ENCODE measurements at places on chromosomes 2 and 18. TPM values are rescaled to one million over a fixed set of nuclear protein-coding genes. Genes with fewer than 3 reads are reported as not detected.

The SLC14A1 gene
- 12.9 TPM for total RNA-seq

The CHRND gene
- total RNA-seq = not detected

The C2orf78 gene
- not detected for total RNA-seq

The POTEI gene
- not detected for total RNA-seq

The RSAD2 gene
- 6.6 TPM for total RNA-seq

The DBI gene
- total RNA-seq = 29.3 TPM

The OR6B3 gene
- total RNA-seq = not detected

The PLB1 gene
- 1.1 TPM for total RNA-seq

The UPP2 gene
- total RNA-seq = not detected

The ZNF396 gene
- 5.8 TPM for total RNA-seq

The L3MBTL4 gene
- total RNA-seq = 0.27 TPM

The ZBTB7C gene
- not detected for total RNA-seq

- DNase-seq = no peak
Observed at GRCh38 chr2:228875152-228875900, 395.8 kb downstream of the PID1 start.

- DNase-seq = no peak
Observed at GRCh38 chr2:12017499-12018157, 271.2 kb downstream of the LPIN1 start.

GRCh38 chr2:43210467-43211303 is 15.7 kb downstream of the ZFP36L2 start:
- DNase-seq = no peak

DNA sequence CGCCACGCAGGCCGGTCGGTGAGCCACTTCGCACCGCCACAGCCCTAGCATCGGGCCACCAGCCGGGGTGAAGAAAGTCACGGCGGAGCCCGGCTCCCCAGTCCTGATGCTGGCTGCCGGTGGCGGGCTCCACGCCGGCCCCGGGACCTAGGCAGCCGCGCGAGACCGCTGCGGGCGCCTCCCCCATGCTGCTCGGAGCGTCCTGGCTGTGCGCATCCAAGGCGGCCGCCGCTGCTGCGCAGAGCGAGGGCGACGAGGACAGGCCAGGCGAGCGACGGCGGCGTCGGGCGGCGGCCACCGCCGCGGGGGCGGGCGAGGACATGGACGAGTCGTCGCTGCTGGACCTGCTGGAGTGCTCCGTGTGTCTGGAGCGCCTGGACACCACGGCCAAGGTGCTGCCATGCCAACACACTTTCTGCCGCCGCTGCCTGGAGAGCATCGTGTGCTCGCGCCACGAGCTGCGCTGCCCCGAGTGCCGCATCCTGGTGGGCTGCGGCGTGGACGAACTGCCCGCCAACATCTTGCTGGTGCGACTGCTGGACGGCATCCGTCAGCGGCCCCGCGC is 433 bp downstream of the SH3RF3 start:
- peak; percentile 51 for DNase-seq

- no peak for DNase-seq
Observed at GRCh38 chr2:239249048-239249447, 151.8 kb downstream of the HDAC4 start.

GRCh38 chr2:176280867-176281658 is 11.8 kb downstream of the MTX2 start:
- DNase-seq = no peak

DNA sequence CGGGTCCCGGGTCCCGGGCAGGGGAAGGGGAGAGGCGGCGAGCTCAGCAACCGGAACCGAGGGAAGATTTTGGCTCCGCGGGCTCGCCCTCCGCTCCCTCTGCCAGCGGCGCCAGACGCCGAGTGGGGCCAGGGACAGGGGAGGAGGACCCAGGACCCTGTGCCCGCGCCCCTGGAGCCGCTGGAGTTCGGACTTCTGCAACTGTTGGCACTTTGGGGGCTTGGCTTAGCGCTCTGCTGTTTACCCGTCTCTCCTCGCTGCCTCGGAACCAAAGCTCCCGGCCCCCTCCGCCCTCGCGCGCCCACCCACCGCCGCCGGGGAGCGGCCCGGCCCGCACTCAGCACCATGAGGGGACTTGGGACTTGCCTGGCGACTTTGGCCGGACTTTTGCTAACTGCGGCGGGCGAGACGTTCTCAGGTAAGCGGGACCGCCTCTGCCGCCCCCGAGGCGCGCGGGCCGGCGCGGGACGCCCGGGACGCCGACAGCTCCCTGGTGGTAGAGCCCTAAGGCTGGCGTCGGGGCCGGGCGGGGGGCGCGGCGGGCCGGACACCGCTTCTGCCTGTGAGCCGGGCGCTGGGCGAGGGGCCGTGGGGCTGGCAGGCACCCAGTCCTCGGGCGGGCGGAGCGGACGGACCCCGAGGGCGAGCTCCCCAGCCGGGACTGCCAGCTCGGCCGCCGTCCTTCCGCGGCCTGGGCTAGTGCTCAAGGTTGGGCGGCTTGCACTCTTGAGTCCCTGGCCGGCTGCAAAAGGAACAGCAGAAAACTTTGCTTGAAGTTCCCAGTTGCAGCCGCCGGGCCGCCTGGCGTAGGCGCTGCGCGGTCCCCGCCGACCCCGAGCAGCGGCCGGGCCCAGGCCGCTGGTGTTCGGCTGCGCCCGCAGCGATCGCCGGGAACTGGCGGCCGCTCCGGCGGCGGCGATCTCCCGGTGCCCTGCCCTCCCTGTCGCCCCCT is 634 bp downstream of the PTPRM start:
- DNase-seq = no peak

DNA sequence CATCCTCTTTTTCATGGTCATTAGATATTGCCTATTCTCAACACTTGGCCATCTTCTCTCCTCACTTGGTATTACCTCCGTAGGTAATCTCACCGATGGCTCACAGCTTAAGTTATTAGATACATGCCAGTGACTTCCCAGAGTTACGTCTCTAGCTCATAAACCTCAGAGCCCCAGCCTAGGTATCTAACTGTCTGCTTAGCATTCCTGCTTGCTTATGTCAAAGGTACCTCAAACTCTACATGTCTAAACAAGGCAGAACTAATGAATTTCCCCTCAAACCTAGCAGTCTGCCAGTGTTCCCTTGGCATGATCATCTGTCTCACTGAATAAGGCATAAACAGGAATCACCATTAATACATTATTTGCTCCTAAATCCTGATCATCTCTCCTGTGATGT is 27.7 kb upstream of the ZNF638 start:
- no peak for DNase-seq

DNA sequence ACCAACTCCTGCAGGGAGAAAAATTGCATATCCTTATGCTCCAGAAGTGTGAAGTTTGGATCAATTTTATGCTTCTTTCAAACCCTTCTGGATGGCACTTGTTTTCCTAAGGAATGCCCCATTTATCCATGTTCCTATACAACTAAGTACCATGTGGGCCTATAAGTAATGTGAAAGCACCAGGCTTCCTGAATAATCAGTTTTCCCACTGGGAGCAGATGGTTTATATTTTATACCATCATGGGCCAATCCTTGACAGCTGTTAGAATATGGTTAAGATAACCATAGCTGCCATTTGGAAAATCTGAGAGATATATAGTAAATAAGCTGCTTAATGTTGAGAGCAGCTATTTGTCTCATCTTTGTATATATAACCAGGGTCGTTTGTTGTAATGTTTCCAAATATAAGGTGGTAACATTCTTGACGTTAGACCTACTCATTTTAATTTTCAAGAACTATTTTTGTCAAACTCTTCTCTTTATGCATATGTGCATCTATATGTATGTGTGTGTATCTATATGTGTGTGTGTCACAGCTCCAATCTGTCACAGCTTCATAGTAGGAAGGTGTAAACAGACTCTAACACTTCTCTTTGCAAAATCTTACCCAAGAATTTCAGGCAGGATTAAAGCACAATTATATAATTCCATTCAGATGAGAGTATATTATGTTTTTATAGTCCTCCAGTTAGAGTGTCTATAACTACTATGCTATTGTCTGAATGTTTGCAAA is 458.7 kb upstream of the GCFC2 start:
- no peak for DNase-seq

GRCh38 chr2:167843217-167843616 is 404.2 kb downstream of the STK39 start:
- DNase-seq = no peak

GRCh38 chr2:28975671-28976070 is 5.4 kb upstream of the TOGARAM2 start:
- no peak for DNase-seq

DNA sequence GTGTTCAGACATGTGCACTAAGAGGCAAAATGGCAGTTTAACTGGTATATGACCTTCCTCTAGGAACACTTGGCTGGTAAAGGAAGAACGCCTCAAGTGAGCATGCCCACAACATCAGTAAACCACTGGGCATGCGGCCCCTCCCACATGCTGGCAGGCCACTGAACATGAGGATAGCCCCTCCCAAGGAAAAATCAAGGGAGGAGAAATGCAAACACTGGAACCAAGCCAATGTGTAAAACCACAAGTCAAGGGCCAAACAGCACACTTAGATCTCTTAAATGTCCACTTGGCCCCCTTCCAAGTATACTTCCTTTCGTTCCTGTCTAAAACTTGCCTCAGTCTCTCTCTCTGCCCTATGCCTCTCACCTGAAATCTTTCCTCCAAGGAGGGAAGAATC is 980.8 kb downstream of the TSN start:
- DNase-seq = no peak

- no peak for DNase-seq
Observed at GRCh38 chr2:162826921-162827320, 11.6 kb downstream of the KCNH7 start.

GRCh38 chr18:45012286-45012685 is 331.6 kb downstream of the SETBP1 start:
- no peak for DNase-seq

DNA sequence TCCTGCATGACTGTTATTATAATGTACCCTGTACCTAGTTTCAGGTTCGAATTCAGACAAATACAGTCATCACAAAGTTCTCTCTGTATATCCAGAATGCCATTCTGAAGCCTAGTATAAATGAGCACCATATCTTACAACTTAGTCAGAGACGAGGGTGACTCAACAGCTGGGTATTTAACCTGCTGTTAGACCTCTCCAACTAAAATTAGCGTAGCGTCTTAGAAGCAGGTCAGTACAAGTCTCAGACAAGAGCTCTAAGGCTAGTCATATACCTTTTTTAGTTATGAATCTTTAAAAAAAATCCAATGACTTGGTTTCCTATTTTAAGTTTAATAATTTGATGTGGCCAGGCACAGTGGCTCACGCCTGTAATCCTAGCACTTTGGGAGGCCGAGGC is 74.1 kb downstream of the CABYR start:
- no peak for DNase-seq

DNA sequence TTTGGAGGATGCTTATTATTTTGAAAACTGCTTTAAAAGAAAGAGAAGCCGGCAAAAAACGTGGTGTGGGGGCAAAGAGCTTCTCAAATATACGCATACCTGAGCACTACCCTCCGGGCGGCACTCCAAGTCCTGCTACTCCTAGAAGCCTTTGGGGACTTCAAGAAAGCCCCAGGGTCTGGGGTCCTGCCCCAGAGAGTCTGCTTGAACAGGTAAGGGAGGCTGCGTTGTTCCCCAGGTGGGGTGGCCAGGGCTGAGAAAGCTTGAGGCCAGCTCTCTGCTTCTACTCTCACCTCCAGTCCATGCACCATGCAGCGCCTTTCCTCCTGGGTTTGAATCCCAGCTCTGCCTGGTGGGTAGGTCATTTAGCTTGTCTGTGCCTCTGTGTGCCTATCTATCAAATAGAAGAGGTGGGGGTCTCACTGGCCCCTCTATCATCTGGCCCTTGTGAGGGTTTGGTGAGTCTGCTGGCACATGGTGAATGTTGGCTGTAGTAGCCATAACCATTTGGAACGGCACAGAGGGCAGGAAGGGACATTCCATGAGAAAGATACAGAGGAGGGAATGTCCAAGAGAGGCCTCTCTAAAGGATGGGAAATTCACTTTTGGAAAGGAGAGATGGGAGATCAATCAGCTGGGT is 19.5 kb downstream of the MALL start:
- no peak for DNase-seq

DNA sequence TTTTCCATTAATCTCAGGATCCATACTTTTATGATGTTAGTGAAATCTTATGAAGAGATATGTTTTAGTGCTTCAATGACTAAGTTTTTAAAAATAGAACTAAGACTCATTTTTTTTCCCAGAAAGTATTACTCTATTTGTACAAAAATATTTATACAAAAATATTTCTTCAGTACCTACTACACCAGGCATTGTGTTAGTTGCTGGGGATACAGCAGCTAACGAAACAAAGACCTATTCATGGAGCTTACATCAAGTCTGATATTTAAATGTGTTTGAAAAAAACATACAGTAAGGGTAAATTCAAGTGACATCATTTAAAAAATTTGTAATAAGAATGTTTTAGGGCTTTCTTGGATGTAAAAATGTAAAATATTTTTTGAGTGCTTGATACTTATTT is 11.6 kb downstream of the VAPA start:
- DNase-seq = no peak

GRCh38 chr2:167293172-167293781 is 405.0 kb downstream of the XIRP2 start:
- DNase-seq = no peak

DNA sequence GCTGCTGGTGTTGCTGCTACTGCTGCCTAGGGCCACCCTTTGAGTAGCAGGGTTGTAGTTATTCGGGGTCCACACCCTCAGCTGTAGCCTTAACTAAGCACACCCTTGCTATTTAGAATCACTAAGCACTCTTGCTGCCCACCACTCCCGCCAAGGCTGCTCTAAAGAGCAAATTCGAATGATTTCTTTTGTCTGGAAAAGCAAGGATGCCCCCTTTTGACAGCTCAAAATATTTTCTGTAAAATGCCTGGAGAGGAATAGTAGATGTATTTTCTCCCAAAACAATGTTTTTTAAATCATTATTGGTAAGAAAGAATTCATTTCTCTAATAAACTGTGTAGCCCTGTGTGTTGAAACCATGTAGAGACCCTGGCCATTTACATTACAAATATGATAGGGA is 80.8 kb upstream of the PAPOLG start:
- DNase-seq = no peak

- DNase-seq = peak; percentile 11
Observed at GRCh38 chr2:17719562-17720371, 33.8 kb downstream of the SMC6 start.

DNA sequence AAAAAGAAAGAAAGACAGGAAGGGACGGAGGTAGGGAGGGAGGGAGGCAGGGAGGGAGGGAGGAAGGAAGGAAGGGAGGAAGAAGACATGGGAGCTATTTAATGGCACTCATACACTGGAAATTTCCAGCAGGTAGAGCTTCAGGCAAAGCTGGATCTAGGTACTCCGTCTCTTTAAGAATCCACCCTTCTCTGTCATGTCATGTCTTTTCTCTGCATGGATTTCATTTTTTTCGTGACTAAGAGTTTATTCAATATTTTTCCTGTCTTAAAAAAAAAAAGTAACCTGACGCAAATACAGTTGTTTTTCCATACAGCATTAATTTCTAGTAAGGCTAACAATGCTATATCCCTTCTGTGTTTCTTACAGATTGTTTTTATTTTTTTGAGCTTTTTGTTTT is 56.3 kb upstream of the MCFD2 start:
- no peak for DNase-seq

DNA sequence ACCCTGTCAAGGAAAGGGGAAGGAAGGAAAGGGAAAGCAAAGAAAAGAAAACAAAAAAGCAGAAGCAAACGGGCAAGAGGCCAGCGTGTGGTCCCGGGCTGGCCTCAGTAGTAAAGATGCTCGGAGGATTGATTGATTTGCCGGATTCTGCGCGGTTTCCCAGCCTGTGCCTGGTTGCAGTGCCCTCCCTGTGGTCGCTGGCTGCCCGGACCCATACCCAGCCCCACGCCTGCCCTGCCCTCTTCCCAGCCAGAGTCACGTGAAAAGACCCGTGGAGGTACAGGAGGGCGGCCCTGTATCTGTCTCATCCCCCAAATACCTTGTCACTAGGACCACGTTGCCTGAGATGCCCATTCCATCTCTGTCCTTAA is 55.1 kb upstream of the IMP4 start:
- DNase-seq = no peak

- DNase-seq = no peak
Observed at GRCh38 chr2:81870119-81870518, 1565.6 kb upstream of the LRRTM1 start.
